G401 (cell line): ENCODE measurements at places on chromosomes 2 and 18. TPM values are rescaled to one million over a fixed set of nuclear protein-coding genes. Genes with fewer than 3 reads are reported as not detected.

DNA sequence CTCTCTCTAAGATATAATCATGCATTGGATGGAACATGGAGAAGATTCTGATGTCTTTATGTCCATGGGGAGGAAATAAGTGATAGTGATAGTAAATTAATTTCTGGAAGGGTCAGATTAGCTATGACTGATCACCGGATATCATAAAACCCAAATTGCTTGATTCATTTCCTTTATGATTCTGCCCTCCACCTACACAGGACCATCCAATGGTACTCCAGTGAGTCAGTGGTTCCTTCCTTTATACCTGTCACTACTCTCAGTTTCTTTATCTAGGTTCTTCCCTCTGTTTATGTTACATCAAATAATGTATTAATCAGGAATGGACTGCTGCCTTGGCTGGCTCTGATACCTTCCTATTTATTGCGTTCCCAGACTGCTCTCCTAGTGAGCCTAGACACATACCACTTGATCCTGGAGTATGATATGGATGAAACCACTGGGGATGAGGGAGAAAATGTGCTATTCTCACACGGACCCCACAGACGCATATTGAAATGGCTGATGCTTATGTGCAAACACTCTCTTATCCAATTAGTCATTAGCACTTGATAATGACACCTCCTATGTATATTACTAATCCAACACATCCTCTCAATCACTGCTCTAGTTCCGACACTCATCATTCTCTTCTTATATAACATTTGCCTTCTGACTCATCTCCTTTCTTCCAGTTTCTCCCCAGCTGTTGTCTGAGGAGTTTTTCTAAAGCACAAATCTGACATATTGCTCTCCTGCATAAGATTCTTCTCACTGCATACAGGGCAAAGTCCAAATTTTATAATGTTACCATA, 315.6 kb downstream of the INSIG2 start:
- no peak for DNase-seq

DNA sequence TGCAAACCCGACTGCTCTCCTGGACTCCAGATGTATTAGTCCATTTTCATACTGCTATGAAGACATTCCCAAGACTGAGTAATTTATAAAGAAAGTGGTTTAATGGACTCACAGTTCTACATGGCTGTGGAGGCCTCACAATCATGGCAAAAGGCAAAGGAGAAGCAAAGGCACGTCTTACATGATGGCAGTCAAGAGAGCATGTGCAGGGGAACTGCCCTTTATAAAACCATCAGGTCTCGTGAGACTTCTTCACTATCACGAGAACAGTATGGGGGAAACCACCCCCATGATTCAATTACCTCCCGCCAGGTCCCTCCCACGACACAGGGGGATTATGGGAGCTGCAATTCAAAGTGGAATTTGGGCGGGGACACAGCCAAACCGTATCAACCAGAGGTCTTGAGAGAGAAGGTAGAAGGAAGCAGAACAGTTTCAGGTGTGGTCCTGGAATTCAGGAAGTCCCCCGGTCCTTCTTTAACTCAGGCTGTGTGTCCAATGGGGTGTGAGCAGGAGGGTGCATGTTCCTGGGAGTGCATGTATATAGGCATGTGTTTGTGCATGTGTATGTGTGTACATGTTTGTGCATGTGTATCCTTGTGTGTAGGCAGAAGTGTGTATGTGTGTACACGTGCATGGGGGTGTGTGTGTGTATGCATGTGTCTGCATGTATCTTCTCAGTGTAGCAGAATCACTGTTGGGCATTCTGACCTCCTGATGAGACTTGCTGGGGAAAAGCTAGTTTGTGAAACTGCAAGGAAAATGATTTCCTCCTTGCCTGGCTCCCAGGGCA, 46.2 kb downstream of the GREB1 start:
- DNase-seq: no peak

DNA sequence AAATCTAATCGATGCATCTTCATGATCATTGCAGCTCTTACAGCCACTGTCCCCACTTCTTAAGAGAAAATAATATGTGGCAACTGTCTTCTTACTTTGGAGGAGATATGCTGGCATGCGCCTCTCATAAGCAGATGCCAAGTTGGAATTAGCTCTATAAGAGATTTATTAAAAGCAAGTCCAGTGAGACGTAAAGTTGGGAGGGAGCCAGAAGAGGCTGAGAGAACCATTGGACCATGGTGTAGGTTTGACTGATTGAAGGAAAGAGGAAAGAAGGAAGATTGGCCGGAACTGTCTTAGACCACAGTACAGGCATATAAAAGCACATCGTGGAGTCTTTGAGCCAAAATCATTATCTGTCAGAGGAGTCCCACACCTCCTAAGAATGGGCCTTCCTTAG, 265.7 kb upstream of the ZC3H15 start:
- no peak for DNase-seq

DNA sequence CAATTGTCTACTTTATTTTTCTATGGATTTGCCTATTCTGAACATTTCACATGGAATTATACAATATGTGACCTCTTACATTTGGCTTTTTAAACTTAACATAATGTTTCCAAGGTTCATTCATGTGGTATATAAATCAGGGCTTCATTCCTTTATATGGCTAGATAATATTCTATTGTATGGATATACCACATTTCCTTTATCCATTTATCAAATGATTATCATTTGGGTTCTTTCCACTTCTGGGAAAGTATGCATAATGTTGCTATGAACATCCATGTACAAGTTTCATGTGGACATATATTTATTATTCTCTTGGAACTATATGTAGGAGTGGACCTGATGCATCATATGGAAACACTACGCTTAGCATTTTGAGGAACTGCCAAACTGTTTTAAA, 99.7 kb upstream of the NCKAP5 start:
- no peak for DNase-seq

DNA sequence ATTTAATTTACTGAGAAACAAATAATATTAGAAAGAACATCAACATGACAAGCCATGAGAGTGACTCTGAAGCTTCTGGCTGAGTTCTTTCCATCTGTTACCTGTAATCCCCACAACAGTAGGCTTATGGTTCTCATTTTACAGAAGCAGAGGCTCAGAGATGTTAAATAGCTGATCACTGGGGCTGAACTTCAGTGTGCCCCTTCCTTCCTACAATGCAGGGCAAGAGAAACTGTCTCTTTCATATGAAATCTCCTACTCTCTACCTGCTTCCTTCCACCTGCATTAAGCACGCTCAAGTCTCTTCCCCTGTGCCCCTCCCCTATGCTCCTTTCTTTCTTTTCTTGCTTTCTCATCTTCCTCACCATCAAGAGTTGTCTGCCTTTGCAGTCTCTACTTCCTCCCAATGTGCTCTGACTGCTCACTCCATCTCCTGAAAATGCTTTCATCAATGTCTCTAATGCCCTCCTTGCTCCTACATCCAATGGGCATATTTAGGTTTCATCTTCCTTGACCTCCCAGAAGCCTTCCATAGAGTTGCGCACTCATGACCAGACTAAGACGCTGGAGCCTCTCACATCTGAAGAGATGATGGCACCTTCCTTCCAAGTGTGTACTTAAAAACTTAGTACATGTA, 23.7 kb downstream of the APOB start:
- DNase-seq: no peak

DNA sequence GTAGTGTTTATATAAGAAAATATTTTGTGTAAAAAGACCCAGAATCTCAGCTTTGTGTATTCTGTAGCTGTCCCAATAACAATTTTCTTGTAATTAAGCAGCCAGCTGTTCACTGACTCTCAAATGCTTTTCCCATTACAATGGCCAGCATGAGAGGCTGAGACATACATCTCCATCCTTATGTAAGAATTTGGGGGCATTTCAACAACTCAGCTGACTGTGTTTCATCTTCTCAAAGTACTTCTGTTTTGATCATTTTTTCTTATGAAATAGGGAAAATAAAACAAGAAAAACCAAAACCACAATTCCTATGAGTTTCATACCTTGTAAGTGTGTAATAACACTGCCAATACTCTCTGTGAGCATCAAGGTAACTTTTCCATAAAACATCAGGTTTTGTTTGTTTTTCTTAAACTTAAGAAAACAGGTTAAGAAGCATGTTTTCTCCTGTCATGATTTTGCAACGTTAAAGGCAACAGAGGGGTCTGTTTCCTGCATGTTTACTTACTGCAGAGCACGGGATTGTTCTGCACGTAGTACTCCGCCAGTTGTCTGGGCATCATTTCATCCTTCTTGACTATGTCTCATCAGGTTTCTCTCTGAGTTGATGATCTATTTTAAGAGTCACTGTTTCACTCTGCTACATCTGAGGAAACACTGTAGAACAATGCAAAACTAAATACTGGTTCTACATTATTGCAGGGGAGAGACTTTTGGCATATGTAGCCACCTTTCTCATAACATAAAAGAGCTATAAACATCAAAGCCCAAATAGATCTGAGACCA, 62.9 kb upstream of the CYRIA start:
- DNase-seq: no peak

GRCh38 chr2:232200195-232200594, 178.4 kb upstream of the ALPP start:
- DNase-seq: no peak

GRCh38 chr2:236674238-236674637, 104.6 kb downstream of the ACKR3 start:
- no peak for DNase-seq

GRCh38 chr2:185780890-185781289, 42.3 kb downstream of the FSIP2 start:
- no peak for DNase-seq

GRCh38 chr18:61133783-61134182, 199.4 kb upstream of the CDH20 start:
- no peak for DNase-seq

DNA sequence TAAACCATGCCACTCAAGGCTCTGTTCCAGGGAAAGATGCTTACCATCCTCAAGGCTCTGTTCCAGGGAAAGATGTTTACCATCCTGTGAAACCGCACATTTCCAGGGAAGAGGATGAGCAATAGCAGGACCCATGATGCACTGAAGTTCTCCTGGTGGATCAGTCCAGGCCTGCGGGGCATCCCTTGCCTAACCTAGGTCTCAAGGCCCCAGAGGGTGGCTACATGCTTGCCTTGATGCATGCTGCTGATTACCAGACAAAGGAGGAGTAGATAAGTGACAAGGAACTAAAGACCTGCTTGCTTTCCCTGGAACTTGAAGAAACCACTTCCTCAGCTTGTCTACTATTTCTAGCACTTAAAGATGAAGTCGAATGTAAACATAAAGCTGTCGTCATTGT, 111.0 kb upstream of the LINC00305 start:
- no peak for DNase-seq

DNA sequence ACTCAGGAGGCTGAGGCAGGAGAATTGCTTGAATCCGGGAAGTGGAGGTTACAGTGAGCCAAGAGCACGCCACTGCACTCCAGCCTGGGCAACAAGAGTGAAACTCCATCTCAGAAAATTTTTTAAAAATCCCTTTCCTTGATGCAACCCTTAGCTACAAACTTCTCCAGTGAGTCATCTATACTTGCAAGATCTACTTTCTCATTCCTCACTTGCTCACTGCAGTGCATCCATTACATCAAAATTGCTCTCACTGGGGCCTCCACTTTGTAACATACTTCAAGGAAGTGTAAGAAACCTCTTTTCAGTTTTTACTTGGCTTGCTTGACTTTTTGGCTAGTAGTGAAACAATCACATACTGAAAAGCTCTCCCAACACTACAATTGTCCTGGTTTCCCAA, 65.3 kb downstream of the REEP1 start:
- no peak for DNase-seq

DNA sequence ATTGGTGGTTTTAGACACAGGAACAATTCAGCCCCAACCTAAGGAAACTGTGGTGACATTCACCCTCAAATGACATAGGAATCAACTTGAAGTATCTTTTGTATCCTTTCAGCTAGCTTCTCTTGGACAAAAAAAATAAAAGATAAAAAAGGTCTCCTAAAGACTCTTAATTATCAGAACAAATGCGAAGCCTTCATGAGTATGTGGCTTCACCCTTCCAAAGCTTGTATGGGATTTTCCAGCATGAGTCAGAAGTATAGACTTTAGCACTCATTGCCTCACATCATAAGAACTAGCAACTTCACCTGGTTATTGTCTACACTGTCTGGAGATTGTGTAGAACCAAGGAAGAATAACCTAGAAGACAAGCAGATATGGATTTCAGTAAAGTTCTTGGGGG, 135.4 kb downstream of the LAMA3 start:
- no peak for DNase-seq

DOK6 gene
- 0.06 and 0.10 TPM in 2 replicates for total RNA-seq

MTCL1 gene
- 0.43 and 2.2 TPM in 2 replicates for total RNA-seq

CD226 gene
- 0.07 and 0.31 TPM in 2 replicates for total RNA-seq

TMEM247 gene
- total RNA-seq: not detected in 2 replicates

CAPN14 gene
- total RNA-seq: not detected in 2 replicates

VWA3B gene
- not detected in 2 replicates for total RNA-seq

PAPOLG gene
- total RNA-seq: 6.6 and 10.4 TPM in 2 replicates

RESP18 gene
- not detected in 2 replicates for total RNA-seq

PRSS56 gene
- not detected in 2 replicates for total RNA-seq

OTOS gene
- total RNA-seq: not detected in 2 replicates
